ENCODE measurements at places on chromosomes 16 and 17.

GRCh38 chr17:50052241-50052796 is 3.6 kb upstream of the ITGA3 start:
- H3K4me3 ChIP-seq: no peak overlapping the region
- H3K27me3 ChIP-seq: no peaks in the 10 kb centered on the region
- peaks cover 40% of the 10 kb centered on the region for H3K4me1 ChIP-seq

DNA sequence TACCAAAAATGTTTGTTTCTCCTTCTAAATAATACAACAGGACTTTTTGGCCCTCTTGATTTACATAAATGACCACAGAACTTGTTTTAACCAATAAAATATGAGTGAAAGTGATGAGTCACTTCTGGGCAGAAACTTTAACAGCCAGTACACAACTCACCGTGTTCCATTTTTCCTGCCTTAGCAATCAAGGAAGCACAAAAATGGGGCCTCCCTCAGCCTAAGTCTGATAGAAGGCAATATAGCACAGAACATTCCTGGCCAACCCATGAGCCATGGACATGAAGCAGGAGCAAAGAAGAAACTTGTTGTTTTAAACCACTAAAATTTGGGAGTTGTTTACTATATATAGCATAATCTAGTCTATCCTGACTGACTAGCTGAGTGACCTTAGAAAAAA is 61.1 kb upstream of the MTMR4 start:
- peak; percentile 57 for DNase-seq
- no peaks in the 10 kb centered on the region for H3K27me3 ChIP-seq
- peak overlapping the region; percentile 48 for H3K27ac ChIP-seq
- peaks cover 14% of the 10 kb centered on the region for H3K4me1 ChIP-seq
- H3K36me3 ChIP-seq: no peaks in the 10 kb centered on the region

- no peaks in the 10 kb centered on the region for H3K36me3 ChIP-seq
- H3K4me3 ChIP-seq: no peak overlapping the region
- H3K27me3 ChIP-seq: no peaks in the 10 kb centered on the region
- no peak for DNase-seq
These were observed 32.4 kb downstream of the TIMM22 start for GRCh38 chr17:1029196-1029921.

DNA sequence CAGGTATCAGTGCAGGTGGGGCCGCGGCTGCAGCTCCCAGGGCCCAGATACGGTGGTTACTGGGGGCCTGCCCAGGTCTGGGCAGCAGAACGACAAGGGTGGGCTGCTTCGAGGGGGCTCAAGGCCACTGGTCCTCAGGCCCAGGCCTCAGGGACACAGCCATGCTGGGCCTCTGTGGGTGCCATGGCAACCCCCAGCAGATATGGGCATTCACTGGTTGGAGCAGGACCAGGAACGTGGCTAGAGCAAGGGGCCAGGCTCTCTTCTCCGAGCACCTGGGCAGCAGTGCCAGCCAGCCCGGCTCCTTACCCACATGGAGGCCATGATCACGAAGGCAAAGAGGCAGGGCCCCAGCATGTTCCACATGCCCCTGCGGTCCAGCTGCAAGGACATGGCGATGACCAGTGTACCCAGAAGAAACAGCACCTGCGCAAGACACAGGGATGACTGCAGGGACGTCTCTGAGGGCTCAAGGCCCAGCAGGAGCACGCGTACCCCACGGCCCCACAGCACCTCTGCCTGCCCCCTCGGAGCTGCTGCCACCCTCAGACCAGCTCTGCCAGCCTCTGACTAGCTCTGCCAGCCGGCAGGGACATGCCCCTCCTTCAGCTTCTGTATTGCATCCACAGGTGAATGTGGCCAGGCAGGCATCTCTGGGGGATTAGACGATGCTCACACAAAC is 2.1 kb upstream of the MRPL28 start:
- no peaks in the 10 kb centered on the region for H3K36me3 ChIP-seq
- H3K4me1 ChIP-seq: peaks cover 4% of the 10 kb centered on the region
- H3K4me3 ChIP-seq: no peak overlapping the region
- no peak overlapping the region for H3K27ac ChIP-seq
- DNase-seq: no peak
- H3K27me3 ChIP-seq: no peaks in the 10 kb centered on the region

- H3K27ac ChIP-seq: no peak overlapping the region
- no peaks in the 10 kb centered on the region for H3K4me1 ChIP-seq
- no peak overlapping the region for H3K4me3 ChIP-seq
- no peaks in the 10 kb centered on the region for H3K36me3 ChIP-seq
These were observed 219.9 kb downstream of the ENGASE start for GRCh38 chr17:79294459-79295071.

DNA sequence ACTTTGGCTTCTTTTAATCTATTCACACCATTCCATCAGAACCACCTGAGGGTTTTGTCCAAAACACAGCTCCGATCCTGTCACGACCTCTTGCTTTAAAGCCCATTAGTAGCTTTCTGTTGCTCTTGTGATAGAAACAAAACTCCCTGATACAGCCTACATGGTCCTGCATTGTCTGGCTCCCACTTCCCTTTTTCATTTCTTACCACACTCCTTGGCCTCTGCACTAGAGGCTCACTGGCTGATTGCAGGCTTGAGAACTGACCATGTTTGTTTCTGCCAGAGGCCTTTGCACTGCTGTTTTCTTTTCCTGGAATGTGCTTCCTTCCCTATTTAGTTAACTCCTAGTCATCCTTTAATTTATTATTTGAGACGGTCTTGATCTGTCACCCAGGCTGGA is 23.7 kb downstream of the IST1 start:
- no peak overlapping the region for H3K27ac ChIP-seq
- DNase-seq: no peak
- peaks cover 3% of the 10 kb centered on the region for H3K36me3 ChIP-seq
- H3K4me3 ChIP-seq: no peak overlapping the region
- H3K4me1 ChIP-seq: no peaks in the 10 kb centered on the region

Measured in hepatocyte (in vitro differentiated cells).